Gastrocnemius medialis (tissue), 4 donors: ENCODE measurements at places on chromosomes 6 and 20. TPM values are rescaled to one million over a fixed set of nuclear protein-coding genes. Genes with fewer than 3 reads are reported as not detected.
A peak's percentile ranks its signal among the peaks of the same experiment; 100 is the strongest.

- no peak for DNase-seq
- H3K36me3 ChIP-seq, result no peaks in the 10 kb centered on the region
- H3K27me3 ChIP-seq, result no peaks in the 10 kb centered on the region
Measured at GRCh38 chr6:35503534-35503933, 6.7 kb upstream of the TEAD3 start.

DNA sequence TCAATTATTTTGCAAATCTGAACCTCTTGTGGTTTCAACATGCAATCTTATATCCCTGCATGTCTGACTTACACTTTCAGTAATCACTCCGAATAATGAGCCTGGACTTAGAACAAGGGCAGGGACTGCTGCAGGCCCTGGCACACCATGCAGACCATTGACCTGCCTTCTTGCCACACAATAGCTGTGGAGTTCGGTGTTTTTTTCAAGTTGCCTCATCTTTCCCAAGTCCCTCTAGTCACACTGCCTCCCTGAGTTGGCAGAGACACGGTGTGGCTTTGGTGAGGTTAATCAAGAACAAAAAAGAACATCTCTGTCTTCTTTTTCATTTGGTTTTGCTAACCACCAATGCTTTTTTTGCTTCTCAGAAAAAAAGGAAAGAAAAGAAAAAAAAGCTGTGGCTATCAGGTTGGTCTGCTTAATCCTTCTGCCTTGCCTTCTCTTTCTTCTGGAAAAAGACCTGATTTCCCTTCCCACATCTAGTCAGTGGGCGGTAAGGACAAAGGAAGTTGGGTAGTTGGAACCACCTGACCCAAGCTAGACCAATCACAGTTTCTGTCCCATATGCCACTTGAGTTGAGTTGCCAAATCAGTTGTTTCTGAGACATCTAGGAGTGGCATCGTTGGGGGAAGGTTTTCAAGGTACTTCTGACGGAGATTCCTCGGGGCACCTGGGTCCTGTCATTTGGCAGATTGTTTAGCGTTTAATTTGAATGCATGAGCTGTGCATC, 55.9 kb upstream of the TASP1 start:
- no peak for DNase-seq
- no peaks in the 10 kb centered on the region for H3K27me3 ChIP-seq
- no peaks in the 10 kb centered on the region for H3K4me1 ChIP-seq

GRCh38 chr6:117956386-117956785, 49.3 kb downstream of the SLC35F1 start:
- no peak for DNase-seq
- no peak overlapping the region for H3K4me3 ChIP-seq
- no peaks in the 10 kb centered on the region for H3K36me3 ChIP-seq

DNA sequence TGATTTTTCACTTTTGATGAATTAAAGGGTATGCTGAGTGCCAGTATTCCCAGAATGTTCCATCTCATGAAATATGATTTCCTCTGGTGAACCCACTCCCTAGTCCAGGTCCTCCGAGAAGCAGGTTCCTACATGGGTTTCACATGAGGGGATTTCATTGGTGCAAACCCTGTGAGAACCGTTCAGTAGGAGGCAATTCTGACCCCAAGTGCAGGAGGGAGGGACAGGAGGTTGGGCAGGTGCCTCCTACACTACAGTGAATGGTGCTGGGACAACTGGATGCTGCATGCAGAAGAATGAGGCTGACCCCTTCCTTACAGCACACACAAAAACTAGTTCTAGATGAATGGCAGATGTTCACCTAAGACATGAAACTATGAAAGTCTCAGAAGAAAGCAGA, 5.1 kb upstream of the ULBP2 start:
- no peaks in the 10 kb centered on the region for H3K36me3 ChIP-seq
- peaks cover 73% of the 10 kb centered on the region for H3K27me3 ChIP-seq
- H3K27ac ChIP-seq, result no peak overlapping the region
- DNase-seq, result no peak
- H3K4me3 ChIP-seq, result no peak overlapping the region

- no peaks in the 10 kb centered on the region for H3K27me3 ChIP-seq
- peaks cover 45% of the 10 kb centered on the region for H3K4me1 ChIP-seq
- no peak overlapping the region for H3K4me3 ChIP-seq
- DNase-seq, result no peak
- H3K27ac ChIP-seq, result peak overlapping the region; percentile 96
Measured at GRCh38 chr6:17423026-17423425, 29.6 kb downstream of the CAP2 start.

DNA sequence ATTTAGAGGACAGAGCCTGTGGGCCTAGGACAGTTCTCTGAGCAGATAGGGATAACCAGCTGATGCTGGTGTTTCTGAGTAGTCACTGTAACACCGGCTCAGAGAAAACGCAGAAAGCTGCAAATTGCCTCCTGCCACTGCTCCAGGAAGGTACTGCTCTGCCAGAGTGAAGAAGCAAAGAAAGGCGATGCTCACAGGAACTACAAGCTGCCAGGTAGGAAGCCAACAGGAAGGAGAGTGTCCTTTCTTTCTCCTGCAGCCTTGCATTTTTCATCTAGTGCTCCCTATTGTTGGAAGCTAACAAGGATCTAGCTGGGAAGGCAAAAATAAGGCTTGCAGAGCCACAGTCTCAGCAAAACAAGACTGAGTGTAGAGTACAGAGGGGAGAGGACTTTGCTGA, 70.7 kb upstream of the RAB32 start:
- no peak overlapping the region for H3K4me3 ChIP-seq
- no peaks in the 10 kb centered on the region for H3K36me3 ChIP-seq
- DNase-seq, result no peak

DNA sequence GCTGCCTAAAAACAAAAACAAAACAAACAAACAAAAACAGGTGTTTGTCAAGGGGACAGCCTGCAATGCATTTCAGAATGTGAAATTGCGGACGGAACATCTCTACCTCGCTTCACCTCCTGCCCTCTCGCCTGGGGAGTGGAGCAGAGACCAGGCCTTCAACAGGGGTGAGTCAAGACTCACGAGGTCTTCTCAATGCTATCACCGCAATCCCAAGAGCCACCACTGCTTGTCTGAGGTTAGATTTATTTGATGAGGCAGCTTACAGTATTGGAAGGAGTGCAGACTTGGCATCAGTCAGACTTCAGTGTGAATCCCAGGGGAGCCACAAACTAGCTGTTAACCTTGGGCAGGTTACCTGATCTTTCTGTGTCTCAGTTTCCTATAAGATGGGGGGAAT, 7.7 kb downstream of the GABRR1 start:
- H3K36me3 ChIP-seq, result no peaks in the 10 kb centered on the region
- no peaks in the 10 kb centered on the region for H3K4me1 ChIP-seq
- DNase-seq, result no peak
- no peak overlapping the region for H3K4me3 ChIP-seq

DNA sequence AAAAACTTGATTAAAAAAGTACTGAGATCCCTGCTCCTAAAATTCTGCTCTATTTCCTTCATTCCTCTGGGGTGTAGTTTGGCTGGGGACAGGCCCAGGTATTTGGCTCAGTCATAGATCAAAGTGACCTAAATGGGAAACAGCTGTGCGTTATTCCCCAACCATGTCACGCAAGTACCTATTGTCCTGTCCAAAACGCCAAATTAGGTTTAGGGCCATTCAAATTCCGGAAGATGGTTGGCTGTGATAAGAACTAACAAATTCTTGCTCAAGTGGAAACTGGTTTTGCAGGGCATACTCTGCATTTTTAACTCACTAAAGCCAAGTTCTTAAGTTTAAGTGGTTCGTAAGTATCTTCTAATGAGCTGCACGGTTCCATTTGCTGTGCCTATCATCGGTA, 147.6 kb upstream of the TMEM170B start:
- DNase-seq, result no peak
- H3K27me3 ChIP-seq, result no peaks in the 10 kb centered on the region
- H3K4me1 ChIP-seq, result no peaks in the 10 kb centered on the region

- H3K27me3 ChIP-seq, result no peaks in the 10 kb centered on the region
- H3K4me1 ChIP-seq, result no peaks in the 10 kb centered on the region
- no peak for DNase-seq
- no peaks in the 10 kb centered on the region for H3K36me3 ChIP-seq
- no peak overlapping the region for H3K27ac ChIP-seq
Measured at GRCh38 chr6:132268209-132268608, 133.1 kb downstream of the MOXD1 start.

DNA sequence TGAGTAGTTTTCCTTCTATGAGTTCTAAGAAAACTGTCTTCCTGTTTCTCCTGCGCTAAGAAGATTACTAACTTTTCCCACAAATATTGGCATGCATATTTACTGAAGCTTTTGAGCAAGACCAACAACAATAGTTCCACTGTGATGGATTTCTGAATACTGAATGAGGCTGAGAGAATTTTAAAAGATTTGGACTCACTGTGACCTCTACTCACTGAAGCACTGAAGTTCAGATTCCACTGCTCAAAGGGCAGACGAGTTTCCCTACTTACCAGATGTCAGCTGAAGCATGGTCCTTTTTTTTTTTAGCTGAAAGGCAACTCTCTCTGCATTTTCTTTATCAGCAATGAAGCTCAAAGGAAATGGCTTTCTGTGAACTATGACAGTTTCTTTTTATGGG, 718.5 kb downstream of the RFPL4B start:
- H3K4me3 ChIP-seq, result no peak overlapping the region
- H3K27me3 ChIP-seq, result no peaks in the 10 kb centered on the region
- no peak overlapping the region for H3K27ac ChIP-seq
- no peaks in the 10 kb centered on the region for H3K36me3 ChIP-seq
- no peaks in the 10 kb centered on the region for H3K4me1 ChIP-seq

DNA sequence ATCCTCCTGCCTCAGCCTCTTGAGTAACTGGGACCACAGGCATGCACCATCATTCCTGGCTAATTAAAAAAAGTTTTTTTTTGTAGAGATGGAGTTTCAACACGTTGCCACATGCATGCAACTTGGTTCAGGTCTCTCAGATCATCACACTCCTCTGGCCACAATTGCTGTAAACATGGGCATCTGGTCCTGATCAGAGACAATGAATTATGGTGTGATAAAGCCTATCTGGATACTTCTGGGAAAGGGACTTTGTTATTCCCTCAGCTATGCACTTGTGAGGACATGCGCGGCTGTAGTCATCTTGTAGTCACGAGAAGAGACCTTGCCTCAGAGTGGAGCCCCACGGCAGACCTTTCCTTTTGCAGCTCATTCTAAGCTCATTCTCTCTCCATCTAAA, 210.9 kb upstream of the ZFP64 start:
- no peaks in the 10 kb centered on the region for H3K27me3 ChIP-seq
- H3K4me1 ChIP-seq, result no peaks in the 10 kb centered on the region
- no peak overlapping the region for H3K27ac ChIP-seq

DNA sequence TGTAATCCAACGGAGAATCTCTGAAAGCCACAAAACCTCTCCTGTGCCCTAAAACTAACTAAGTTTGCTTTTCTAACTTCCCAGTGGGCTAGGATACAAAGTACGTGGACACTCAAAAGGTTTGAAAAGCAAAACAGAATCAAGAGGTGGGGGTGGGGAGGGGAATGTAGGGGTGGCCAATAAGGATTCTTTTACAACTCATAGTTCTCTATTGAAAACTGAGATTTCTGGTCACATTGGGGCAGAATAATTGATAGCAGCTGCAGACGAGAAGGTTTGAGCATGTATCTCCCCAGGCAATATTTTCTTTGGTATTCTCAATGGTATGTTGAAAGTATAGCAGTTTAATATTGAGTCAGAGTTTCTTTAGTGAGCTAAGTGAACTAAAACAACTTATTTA, 376.7 kb upstream of the CITED2 start:
- H3K27ac ChIP-seq, result no peak overlapping the region
- no peak overlapping the region for H3K4me3 ChIP-seq
- H3K27me3 ChIP-seq, result no peaks in the 10 kb centered on the region
- DNase-seq, result no peak
- peaks cover 34% of the 10 kb centered on the region for H3K4me1 ChIP-seq
- H3K36me3 ChIP-seq, result no peaks in the 10 kb centered on the region

- H3K36me3 ChIP-seq, result no peaks in the 10 kb centered on the region
- no peak for DNase-seq
- H3K4me1 ChIP-seq, result no peaks in the 10 kb centered on the region
- H3K27ac ChIP-seq, result no peak overlapping the region
- H3K4me3 ChIP-seq, result no peak overlapping the region
Measured at GRCh38 chr20:36351937-36352336, 45.8 kb downstream of the DLGAP4 start.

GRCh38 chr6:151137542-151137941, 102.2 kb upstream of the AKAP12 start:
- no peaks in the 10 kb centered on the region for H3K27me3 ChIP-seq
- no peak overlapping the region for H3K4me3 ChIP-seq
- H3K27ac ChIP-seq, result no peak overlapping the region
- no peak for DNase-seq
- peaks cover 5% of the 10 kb centered on the region for H3K4me1 ChIP-seq

DNA sequence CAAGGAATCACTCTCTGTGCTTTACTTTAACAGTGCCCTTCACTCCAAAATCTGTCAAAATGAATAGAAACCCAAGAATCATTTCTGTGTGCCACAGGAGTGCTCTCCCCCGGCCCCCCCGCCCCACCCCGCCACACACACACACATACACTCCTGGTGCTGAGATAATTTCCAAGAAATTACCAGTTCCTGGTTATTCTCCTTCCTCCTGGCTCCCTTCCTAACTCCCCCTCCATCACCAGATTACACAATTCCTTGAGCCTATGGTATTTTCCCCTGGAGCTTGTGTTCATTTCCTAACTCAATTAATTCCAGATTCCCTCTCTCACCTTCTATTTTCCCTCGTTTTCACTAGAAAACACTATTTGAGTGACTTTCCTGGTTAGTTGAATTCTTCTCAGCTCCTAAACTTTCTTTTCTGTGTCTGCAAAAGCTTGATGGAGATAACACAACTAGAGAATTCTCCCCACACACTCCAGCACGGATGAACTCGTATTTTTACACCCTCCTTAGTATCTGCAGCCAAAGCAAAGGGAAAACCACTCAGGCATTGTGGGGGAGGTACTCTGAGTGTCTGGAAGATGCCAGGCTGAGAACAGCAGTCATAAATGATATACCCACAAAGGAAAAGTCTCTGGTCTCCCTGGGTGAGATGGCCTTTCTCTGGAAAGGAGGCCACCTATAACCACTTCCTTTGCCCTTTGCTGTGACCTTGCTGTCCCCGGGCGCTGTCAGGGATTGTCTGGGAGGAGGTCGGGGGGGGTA, 1.9 kb upstream of the SLC24A3 start:
- no peak overlapping the region for H3K4me3 ChIP-seq
- no peaks in the 10 kb centered on the region for H3K27me3 ChIP-seq
- no peak overlapping the region for H3K27ac ChIP-seq

The SRSF12 gene
- 0.31 TPM for total RNA-seq

The MAK gene
- total RNA-seq, result not detected

The CASS4 gene
- total RNA-seq, result not detected

The DOK5 gene
- 8.8 TPM for total RNA-seq

The TRAPPC3L gene
- total RNA-seq, result not detected

The NT5E gene
- total RNA-seq, result 1.6 TPM

The SLC22A3 gene
- 49.5 TPM for total RNA-seq

The SLC17A3 gene
- 0.22 TPM for total RNA-seq

The HLA-DQA2 gene
- total RNA-seq, result not detected

The SNX21 gene
- 114 TPM for total RNA-seq

The CST5 gene
- not detected for total RNA-seq
